ENCODE measurements at places on chromosomes 3 and 15. TPM values are rescaled to one million over a fixed set of nuclear protein-coding genes. Genes with fewer than 3 reads are reported as not detected.

DNA sequence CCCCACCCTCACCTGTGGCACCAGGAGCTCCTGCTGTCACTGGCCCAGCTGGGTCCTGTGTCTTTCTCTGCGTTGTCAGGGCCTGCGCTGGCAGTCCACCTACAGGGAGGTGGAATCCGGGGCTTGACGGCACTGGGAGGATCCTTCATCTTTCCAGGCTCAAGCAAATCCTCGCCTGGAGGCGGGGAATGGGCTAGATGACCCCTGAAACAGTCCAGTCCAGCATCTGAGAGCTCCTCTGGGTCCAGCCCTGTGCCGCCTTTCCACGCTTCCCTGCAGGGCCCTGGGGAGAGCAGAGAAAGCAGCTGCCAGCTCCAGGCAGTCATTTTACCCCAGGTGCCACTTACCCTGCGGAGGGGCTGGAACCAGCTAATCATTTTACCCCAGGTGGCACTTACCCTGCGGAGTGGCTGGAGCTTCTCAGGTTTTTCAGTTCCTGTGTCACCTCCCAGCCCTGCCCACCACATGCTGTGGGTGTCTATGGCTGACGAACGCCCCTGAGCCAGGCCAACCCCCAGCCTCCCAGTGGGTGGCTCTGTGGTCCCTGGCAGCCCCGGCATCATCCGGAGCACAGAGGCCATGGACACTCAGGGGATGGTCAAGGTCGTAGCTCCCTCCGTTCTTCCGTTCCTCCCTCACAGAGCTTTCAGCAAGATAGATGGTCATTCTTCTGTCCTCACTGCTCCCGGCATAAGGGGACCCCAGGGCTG lies 17.9 kb upstream of the ADIPOQ start:
- no peak for DNase-seq

DNA sequence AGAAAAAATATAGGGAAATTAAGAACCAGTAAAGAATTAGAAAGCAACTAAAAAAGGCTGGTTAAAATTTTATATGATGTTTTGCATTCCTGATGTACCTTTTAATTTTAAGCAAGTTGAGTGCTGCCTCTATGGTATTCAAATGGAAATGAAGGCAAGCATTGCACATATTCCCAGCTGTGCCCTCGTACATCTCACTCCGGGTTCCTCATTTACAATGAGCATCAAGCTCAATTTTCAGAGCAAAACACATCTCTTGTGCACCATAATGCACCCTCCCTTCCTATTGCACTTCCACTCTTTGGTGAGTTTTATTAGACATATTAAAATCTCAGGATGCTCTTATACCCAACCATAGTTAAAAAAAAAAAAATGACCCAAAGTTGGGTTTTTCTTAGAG lies 267.9 kb downstream of the CHST2 start:
- DNase-seq: no peak

DNA sequence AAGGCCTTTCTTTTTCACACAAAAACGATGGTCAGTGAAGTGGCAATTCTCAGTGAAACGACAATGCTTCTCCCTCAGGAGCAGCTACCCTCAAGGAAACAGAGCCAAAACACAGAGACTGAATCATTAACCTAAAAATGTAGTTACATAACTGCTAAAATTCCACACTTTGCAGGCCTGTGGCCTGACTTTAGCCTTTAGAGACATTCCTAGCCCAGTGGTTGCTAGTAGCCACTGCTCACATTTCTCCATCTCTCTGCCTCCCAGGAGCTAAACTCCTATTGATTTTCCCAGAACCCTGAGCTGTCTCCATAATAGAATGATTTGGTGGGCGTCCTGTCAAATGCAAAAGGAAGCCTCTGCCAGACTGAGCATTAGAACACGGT lies 630.1 kb upstream of the KCNMB2 start:
- DNase-seq: no peak

GRCh38 chr15:62428259-62428658 lies 263.2 kb upstream of the C2CD4B start:
- no peak for DNase-seq

GRCh38 chr3:87969620-87970019 lies 89.2 kb downstream of the CGGBP1 start:
- no peak for DNase-seq

DNA sequence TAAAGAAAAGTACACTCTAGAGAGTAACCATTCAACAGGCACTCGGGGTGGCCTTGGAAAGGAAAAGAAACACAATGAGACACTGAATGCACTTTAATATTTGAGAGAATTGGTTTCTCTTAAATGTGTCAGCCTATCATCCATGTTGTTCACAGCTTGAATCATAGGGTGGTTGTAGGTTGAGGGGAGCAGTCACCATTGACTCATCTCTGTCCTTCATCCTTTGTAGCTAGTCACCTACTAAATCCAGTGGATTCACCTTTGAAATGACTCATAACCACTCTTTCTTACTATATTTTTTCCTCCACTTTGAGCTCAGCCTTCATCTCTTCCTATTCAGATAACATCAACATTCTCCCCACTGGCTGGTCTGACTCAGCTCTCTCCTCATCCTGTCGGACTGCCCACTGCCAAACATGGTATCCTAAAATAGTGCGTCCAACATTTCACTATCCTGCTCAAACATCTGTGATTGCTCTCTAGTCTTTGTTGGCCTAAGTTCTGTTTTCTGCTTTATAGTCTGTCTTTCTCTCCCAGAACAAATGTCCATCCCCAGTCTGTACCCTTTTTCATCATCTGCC lies 182.7 kb upstream of the GADL1 start:
- DNase-seq: no peak

- DNase-seq: no peak
These were observed 1.3 kb downstream of the LRRC15 start for GRCh38 chr3:194367992-194368841.

- peak; percentile 57 for DNase-seq
These were observed 192.7 kb upstream of the CTDSPL start for GRCh38 chr3:37668818-37669610.

GRCh38 chr3:143222505-143222904 lies 102.9 kb downstream of the CHST2 start:
- no peak for DNase-seq

DNA sequence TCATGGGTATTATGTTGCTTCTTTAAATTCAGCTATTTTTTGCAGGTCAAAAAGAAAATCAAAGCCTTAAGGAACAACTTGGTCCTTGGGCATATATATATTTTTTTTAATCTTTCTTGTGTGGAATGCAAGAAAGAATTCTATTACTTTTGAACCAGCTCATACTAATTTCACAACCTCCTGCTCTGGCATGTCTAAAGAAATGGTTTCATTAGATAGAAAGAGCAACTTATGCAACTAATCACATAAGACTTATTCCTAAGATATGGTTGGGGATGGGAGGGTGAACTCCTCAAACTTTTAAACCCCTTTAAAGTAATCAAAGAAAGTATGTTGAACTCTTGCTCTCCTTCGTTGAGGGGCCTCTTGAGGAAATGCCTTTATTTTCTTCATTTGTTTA lies 114.9 kb downstream of the GMNC start:
- DNase-seq: no peak

- DNase-seq: no peak
These were observed 41.2 kb downstream of the RASGRF1 start for GRCh38 chr15:79049416-79049815.

- no peak for DNase-seq
These were observed 45.9 kb downstream of the CHDH start for GRCh38 chr3:53800041-53800906.

GRCh38 chr3:186516646-186517045 lies 27.5 kb downstream of the CRYGS start:
- DNase-seq: no peak

- peak; percentile 26 for DNase-seq
These were observed 43.2 kb downstream of the GOLGA8S start for GRCh38 chr15:23397779-23398178.

GRCh38 chr15:55356985-55357585 lies 38.1 kb downstream of the PIGB start:
- DNase-seq: no peak

Gene PHC3
- 8.2 TPM for polyA plus RNA-seq

Gene PLSCR2
- not detected for polyA plus RNA-seq

Gene GHRL
- polyA plus RNA-seq: 0.12 TPM

Gene KBTBD13
- 7.8 TPM for polyA plus RNA-seq

Gene CNTN4
- 1.2 TPM for polyA plus RNA-seq

Gene ZBED2
- not detected for polyA plus RNA-seq

Gene AMOTL2
- polyA plus RNA-seq: 19.8 TPM

Gene ACAD9
- 36.5 TPM for polyA plus RNA-seq

Gene CCR3
- polyA plus RNA-seq: not detected
